ENCODE measurements at places on chromosomes 1 and 21.

DNA sequence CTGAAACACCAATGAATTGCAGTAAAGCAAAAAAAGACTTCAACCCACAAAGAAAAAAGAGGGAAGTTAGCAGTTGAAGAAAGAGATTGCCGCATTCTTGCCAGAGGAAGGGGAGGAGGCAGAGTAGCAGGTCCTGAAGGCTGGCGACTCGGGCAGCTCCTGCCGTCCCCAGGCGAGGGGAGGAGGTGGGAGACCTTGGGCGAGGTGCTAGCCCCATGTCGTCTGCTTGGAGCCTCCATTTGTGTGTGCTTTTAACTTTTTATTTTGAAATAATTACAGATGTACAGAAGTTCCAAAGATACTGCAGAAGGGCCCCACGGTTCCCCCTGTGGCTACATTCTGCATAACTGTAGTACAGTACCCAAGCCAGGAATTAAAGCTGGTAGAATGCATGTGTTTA lies 6.7 kb downstream of the TRPM2 start:
- DNase-seq = no peak

- DNase-seq = no peak
Observed at GRCh38 chr21:29238053-29238966, 60.4 kb upstream of the BACH1 start.

DNA sequence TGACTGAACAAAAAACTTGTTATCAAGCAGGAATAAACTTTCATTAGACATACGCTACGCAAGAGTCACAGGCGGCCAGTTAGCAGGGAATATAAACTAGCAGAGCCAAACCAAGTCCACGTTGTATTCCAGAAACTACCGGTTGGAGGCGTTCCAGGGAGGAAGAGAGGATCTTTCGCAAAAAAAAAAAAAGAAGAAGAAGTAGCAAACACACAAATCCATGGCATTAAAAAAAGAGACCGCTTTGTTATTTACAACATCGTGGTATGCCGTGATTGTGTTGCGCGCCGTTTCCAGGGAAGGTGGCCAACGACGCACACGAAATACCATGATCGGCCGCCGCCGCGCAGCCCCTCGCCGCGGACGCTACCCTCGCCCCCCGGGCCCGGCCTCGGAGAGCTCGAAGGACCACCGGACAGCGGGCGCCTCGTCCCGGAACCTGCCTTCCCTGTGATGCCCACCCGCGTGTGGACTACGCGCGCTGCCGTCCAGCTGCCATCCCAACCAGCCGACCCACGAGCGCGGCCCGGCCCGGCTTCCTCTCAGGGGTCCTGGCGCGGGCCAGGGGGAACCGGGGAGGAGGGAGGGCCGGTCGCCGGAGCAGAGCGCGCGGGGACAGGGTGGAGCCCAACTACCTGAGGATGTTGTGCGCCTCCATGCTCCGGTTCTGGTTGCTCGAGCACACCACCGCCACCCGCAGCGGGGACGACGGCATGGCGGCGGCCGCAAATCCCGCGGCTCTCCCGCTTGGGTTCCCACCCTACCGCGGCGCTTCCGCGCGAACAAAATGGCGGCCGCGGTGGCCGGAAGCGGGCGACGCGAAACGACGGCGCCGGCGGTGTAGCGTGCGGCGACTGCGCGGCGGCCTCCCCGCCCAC lies 581 bp downstream of the SSU72 start:
- DNase-seq = peak; percentile 57

GRCh38 chr21:32102426-32102825 lies 176.4 kb downstream of the MIS18A start:
- no peak for DNase-seq

GRCh38 chr1:187237542-187237941 lies 408.8 kb downstream of the PLA2G4A start:
- no peak for DNase-seq

DNA sequence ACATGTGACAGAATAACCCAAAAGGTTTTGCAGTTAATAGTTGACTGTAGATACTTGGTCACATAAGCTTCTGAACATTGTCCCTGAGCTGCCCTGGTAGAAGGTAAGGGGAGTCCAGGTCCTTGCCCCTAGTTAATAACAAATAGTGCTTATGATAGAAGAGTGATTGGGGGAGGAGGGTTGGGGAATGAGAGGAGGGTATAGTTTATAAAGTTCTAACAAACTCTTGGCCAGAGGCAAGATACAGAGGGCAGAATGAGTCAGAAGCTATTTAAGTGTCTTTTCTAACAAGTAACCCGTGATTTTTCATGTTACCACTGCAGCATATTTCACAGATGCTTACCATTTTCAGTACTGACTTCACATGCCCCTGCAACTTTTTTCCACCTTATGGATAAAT lies 26.7 kb upstream of the MYOCOS start:
- no peak for DNase-seq

GRCh38 chr1:29984166-29984861 lies 739.1 kb downstream of the MATN1 start:
- DNase-seq = no peak

DNA sequence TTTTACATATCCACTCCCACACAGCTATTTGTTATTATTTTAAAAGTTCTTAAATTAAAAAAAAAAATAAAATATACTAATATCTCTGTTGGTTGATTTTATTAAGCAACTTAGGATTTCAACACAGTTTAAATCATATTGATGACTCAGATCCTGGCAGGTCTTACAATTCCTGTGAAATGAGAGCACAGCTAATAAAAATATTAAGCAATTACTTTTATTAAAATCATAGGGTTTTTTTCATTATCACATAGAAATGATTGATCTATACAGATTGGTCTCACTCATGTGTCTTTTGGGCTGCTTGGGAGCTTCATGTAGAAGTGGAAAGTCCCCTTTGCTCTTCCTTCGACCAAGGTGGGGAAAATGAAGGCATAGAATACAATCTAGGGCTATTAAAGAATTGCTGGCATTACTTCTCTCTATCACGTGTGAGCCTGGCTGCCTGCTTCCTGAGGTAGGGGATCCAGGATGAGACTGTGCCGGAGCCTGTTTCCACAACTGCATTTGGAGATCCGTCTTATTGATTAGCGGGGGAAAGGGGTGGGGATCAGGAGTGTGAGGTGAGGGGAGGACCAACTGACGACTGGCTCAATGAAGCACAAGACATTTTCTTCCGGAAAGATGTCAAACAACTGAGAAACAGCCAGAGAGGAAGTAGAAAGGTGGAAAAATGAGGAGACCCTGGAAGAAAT lies 858.0 kb downstream of the USP25 start:
- DNase-seq = no peak

GRCh38 chr1:94827434-94827833 lies 7.3 kb downstream of the SLC44A3 start:
- DNase-seq = no peak

- DNase-seq = no peak
Observed at GRCh38 chr1:190196020-190196419, 281.6 kb downstream of the BRINP3 start.
